ENCODE measurements at places on chromosomes 7 and 10. TPM values are rescaled to one million over a fixed set of nuclear protein-coding genes. Genes with fewer than 3 reads are reported as not detected.

OR2A42 gene
- total RNA-seq: not detected

ERVW-1 gene
- 0.19 TPM for total RNA-seq

ABLIM1 gene
- total RNA-seq: 70.0 TPM

SERPINE1 gene
- total RNA-seq: 1,303 TPM

NEUROG3 gene
- not detected for total RNA-seq

ASB15 gene
- not detected for total RNA-seq

PCLO gene
- 3.0 TPM for total RNA-seq

CYP3A4 gene
- total RNA-seq: not detected

IGFBP1 gene
- total RNA-seq: not detected

ZNF853 gene
- total RNA-seq: 5.0 TPM

GBX1 gene
- not detected for total RNA-seq

TRIM50 gene
- not detected for total RNA-seq
